ENCODE measurements at places on chromosomes 1 and 21.

DNA sequence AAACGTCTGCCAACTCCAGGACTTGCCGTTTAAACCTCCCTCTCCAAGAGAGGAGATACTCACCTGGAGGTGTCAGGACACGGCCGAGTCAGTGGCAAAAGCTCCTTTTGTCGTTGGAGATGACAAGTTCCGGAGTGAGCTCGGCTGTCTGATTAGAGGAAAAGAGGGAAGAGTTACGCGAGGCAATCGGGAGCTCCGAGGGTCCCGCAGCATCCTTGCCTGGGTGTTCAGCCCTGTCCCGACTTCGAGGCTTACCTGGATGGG, 497 bp downstream of the ID3 start:
- DNase-seq: no peak

GRCh38 chr1:173285048-173285447, 77.9 kb upstream of the TNFSF4 start:
- DNase-seq: no peak

GRCh38 chr1:33470495-33471012, 1.9 kb upstream of the ZSCAN20 start:
- DNase-seq: peak; percentile 76

DNA sequence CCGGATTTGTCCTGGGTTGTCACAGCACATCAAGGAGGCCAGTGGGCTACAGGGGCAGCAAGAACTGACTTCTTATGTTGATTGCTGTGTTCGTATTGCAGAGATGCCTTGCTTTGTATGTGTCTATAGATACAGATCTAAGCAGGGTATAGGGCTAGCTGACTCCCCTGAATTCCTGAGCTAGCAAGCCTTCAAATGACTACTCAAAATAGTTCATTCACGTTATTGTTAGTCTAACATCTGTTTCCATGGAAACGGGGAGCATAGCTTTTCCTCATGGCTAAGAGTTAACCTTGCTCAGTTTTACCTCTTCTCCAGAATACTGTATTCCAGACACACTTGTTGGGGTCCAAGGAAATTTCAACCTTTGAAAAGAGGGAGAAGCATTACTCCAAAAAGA, 24.1 kb downstream of the TRIM45 start:
- peak; percentile 69 for DNase-seq

DNA sequence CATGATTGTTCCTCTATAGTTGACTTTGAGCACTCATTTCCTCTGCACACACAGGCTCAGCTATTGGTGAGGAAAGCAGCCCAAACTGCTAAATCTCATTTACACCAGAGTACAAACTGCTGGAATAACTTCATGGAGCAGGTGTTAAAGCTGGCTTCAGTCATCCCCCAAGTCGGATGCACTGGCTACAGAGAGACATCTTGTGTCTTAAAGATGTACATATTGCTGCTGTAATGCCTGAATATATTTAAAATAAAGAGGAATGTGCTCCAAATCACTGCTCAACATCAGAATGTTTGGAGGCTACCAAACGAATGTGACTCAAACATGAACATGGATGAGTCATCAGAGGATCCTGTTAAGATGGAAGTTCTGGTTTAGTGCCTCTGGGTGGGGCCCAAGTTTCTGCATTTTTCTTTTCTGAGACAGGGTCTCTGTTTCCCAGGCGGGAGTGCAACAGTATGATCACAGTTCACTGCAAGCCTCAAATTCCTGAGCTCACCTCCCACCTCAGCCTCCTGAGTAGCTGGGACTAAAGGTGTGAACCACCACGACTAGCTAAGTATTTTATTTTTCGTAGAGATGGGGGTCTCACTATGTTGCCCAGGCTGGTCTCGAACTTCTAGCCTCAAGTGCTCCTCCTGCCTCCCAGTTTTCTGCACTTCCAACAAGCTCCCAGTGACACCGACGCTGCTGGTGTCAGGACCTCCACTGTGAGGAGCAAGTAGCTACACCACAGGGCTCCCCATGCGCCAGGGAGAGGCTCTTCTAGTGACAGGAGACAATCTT, 79.0 kb upstream of the KRTAP19-8 start:
- peak; percentile 81 for DNase-seq

DNA sequence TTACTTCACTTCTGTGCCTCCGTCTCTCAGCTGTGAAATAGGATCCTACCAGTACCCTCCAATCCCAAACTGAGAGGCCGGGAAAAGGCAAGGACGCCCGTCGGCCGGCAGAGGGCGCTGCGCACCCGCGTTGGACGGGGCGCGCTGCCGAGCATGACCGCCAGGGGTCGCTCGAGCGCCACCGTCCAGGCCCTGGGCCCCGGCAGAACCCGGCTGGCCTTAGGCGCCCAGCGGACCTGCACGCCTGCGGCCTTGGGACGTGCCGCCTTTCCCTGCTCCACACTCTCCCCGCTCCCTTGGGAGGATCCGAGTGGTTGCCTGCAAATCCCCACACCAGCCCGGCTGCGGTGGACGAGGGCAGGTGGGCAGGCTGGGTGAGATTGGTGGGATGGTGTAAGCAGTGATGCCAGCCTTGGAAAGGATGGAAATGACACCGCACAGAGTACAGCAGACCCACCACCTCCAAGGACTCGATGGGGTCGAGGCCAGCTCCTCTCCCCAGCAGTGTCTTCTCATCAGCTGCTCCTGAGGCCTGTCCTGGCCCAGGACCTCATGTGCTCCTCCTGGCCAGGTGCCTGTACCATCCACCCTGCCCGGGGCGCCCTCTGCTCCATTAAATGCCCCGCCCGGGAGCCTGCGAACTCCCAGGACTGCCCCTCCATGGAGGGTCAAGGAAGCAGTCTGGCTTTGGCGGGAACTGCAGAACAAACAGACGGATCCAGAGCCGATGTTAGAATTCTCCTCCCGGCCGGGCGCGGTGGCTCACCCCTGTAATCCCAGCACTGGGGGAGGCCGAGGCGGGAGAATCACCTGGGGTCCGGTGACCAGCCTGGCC, 47.4 kb upstream of the LBR start:
- peak; percentile 71 for DNase-seq
